Germinal center (tissue), 1 donor: ENCODE measurements at places on chromosomes 2 and 18.
A peak's percentile ranks its signal among the peaks of the same experiment; 100 is the strongest.

DNA sequence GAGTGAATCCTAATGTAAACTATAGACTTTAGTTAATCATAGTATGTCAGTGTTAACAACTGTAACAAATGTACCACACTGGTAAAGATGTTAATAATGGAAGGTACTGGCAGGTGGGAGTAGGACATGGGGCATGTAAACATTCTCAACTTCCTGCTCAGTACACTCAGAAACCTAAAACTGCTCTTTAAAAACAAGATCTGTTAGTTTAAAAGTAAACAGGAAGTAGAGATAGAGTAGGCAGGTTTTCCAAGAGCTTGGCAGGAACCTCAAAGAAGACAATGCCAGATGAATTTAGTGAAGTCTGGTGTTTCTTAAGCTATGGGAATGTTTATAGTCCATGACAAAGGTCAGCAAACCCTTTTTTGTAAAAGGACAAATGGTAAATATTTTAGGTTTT, 46.6 kb downstream of the CCDC138 start:
- DNase-seq, result no peak

DNA sequence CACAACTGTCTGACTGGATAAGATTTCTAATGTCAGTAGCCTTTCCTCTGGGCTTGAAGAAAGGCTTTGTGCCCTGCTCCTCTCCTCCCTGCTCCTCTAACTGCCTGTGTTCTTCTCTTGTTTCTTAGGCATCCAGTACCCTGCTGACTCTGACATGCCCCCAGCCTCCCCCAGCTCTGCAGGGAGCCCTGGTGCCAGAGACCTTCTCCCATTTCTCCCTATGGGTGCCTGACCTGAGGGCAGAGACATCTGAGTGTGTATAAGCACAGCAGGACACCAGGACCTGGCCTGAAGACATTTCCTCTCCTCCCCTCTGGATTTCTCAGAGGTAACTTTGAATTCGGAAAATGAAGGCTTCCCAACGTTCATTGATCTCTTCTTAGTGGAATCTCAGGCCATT, 23.6 kb downstream of the RNF144A start:
- DNase-seq, result no peak

- DNase-seq, result no peak
Measured at GRCh38 chr2:110114831-110115255, 779 bp downstream of the MALL start.

DNA sequence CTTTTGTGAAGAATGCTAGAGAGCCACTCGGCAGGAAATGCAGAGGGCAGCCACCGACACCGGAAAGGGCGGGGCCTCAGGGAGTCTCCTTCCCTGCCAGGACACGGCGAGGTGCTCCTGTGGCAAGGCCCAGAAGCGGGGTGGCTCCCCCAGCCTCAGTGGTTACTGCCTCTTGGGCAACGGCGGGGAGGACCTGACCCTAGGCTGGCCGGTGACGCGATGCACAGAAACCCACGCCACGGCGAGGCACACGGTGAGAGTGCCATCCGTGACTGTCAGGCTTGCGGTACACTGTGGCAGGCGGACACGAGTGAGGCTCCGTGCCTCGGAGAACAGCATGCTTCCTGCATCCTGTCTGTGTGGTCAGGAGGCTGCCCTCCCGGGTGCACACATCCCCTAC, 47.8 kb downstream of the ZAP70 start:
- DNase-seq, result no peak

GRCh38 chr2:143524559-143525401, 395.6 kb downstream of the ARHGAP15 start:
- no peak for DNase-seq

GRCh38 chr2:10717628-10718027, 3.8 kb upstream of the ATP6V1C2 start:
- DNase-seq, result no peak

- DNase-seq, result no peak
Measured at GRCh38 chr18:67589325-67589724, 72.8 kb upstream of the DSEL start.

DNA sequence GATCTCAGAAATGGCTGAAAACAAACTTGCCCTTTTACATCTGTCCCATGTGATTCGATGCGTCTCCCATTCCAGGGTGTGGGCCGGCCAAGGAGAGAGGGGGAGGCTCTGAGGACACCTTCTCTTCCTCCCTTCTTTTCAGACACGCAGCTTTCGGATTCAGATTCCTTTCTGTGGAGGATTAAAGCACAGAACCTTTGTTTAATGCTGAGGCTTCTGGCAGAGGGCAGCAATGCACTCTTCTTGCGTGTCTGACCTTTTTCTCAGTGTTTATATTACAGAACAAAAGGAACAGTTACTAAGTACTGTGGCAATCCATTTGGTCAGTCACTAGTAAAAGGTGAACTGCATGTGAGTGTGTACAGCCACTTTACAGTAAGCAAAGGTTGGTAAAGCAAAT, 268.9 kb upstream of the CCDC68 start:
- no peak for DNase-seq

DNA sequence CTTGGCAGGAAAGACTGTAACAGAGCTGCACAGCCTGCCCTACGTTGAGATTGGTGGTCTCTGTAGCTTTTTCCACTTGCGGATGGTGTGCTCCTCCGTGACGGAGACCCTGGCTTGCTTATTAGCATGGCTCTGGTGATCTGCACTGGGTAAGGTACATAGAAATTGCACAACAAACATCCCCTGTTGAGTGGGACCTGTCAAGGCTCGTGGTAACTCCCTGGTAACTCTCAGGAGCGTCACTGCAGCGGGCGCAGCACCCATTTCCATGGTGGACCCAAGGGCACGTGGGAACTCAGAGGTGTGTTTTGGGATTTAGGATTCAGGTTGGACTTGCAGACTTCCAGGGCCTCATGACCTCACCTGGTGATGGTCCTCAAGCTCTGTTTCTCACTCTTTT, 1.1 kb downstream of the TRAF3IP1 start:
- DNase-seq, result no peak

DNA sequence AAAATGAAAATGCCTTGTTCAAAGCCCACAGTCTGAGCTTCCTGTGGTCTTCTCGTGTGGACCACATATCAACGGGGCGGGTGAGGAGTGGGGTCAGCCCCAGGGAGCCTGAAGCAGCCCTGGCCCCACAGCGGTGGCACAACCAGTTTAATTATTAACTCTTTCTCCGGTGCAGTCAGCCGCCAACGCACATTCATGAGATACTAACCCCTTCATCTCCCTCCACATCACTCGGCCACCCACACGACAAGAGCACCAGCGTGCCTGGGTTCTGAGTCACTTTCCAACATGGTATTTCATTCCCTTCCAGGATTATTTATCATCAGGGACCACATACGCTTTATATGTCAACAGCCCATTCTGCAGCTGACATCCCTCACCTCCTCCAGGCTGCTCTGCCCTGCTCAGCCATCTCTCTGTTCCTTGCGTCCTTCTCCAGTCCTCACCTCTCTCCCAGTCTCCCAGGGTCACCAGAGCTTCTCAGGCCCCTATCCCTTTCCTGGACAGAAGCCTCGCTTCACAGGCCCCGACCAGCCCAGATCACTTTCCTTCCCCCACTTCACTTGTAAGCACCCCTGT, 48.0 kb upstream of the ID2 start:
- no peak for DNase-seq

DNA sequence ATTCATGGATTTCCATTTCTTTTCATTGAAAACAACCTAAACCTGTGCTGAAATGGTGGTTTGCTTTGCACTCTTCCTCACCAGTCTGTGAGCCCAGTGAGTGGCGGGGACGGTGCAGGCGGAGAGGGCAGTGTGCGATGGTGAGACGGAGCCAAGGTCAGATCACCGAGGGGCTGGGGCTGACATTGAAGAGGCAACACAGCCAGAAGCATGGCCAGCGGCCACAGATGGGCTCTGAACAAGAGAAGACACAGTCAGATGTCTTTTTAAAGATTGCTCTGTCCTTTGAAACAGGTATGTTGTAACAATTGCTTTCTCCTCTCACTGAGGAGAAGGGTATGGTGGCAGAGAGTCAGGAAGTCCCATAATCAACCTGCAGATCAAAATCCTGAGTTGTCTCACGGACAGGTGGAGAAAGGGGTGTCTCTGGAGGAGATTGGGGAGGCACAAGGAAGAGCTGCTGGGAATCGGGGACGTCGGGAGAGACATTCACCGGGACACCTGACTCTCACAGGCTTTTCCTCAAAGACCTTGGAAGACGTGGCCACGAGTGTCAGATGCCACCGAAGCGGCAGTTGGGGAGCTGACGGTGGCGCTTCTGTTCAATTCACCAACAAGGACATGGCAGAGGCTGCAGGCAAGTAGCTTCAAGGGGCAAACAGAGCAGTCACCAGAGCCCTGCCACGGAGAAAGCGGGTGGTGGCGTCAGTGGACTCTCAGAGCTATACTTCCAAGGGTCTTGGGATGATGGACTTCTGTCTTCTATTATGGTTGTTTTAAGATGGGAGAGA, 12.1 kb upstream of the ZNF516 start:
- DNase-seq, result no peak

- no peak for DNase-seq
Measured at GRCh38 chr2:128745946-128746345, 427.3 kb upstream of the HS6ST1 start.

- DNase-seq, result no peak
Measured at GRCh38 chr2:105387225-105387624, 11.6 kb downstream of the FHL2 start.

DNA sequence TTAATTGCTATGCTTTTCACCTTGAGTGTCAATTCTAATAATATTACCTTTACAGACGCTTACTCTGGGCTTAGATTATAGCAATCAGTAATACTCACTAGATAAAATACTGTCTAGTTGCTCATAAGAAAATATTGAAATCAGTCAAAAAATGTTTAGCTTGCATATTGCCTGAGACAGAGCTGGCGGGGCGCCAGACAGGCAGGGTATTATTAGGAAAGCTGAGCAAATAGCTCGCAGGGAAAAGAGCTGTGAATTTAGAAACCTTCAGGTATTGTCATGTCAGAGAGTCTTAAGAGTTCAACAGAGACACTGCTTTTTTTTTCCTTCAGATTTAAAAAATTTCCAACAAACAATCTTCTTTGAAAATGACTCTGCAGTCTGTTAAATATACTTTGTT, 118.4 kb downstream of the MEIS1 start:
- DNase-seq, result no peak

DNA sequence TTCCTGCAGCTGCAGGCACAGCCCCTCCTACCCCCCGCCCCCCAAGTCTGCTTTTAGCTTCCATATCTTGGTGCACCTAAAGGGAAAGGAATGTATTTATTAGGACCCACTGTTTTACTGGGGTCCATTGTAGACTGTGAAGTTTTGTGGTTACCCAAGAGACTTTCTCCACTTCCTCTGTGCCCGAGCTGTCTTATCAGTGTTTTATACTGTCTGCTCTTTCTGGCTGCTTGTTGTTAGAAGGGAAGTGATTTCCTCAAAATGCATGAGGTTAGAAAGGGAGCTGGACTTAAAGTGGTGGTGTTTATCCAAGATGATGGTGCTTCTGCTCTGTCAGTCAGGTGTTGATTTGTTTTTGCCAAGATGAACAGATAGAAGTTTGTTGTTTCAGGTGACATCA, 85.0 kb downstream of the PTH2R start:
- DNase-seq, result no peak

- no peak for DNase-seq
Measured at GRCh38 chr2:28287256-28287915, 105.3 kb upstream of the FOSL2 start.

DNA sequence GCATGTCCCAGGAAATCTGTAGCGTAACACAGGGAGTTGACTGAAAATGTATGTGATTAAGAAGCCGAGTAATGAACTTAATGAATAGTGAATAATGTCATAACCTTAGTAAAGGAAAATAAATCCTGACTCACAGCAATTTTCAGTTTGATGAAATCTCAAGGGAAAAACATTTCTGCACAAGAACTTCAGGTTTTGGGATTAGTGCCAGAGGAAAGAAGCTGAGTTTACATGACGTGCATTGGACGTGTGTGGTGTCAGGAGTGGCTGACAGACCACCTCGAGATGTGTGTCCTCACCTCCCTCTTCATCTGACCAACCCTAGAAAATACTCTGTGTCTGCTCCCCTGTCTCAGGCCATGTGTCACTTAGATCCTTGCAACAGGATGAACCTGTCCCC, 39.1 kb downstream of the VWA3B start:
- DNase-seq, result no peak

- no peak for DNase-seq
Measured at GRCh38 chr2:68316111-68316510, 3.6 kb downstream of the CNRIP1 start.

GRCh38 chr18:57846258-57846657, 43.1 kb upstream of the ATP8B1 start:
- no peak for DNase-seq

GRCh38 chr2:130190237-130190636, 8.0 kb downstream of the TUBA3E start:
- DNase-seq, result no peak

- DNase-seq, result peak; percentile 78
Measured at GRCh38 chr2:100381240-100381639, 36.2 kb downstream of the CHST10 start.
